ENCODE measurements at places on chromosomes 11 and 22.
A peak's percentile ranks its signal among the peaks of the same experiment; 100 is the strongest.

DNA sequence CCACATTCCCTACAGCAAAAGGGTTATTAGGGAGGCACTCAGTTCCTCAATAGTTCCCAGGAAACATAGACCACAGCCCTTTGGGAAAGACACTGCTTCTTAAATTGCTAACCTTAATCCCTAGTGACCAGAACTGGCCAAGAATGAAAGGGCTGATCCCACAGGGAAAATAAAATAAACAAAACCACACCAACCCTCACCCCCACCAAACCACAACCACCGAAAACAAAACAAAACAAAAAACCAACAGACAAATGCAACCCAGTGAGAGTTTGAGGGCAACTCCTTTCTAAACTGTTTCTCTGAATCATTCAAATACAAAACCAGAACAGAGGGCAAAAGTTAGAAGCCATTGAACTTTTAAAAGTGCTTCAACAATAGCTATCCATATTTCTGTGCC, 57.2 kb downstream of the NAV2 start:
- ATAC-seq = no peak

DNA sequence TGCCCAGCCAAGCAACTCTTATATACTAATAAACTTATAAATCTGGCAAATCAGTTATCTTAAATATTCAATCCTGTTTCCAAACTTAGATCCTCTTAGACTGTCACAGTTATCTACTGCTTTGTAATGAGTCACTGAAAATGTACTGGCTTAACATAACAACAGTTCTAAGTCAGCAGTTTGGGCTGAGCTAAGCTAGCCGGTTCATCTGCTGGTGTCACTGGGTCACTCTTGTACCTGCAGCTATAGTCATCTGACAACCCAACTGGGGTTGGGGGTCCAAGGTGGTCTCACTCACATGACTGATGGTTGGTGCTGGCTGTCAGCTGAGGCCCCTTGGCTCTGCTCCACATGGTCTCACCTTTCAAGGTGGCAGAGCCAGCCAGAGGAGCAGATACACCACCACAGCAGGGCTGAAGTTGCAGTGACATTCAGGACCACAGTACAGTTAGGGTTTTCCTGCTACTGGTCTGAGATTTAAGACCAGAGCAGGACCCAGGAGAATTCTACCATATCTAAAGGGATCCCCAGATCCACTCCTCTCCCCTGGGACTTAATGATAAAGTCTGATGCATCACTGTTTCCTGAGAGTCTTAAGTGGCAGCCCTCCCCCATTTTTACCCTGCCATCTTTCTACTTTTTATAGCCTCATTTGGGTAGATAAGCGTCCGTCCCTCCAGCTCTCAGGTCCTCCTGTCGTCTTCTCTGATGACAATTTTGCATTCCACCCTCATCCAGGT, 7.9 kb upstream of the MACROD1 start:
- no peak for ATAC-seq

GRCh38 chr22:49622241-49623105, 205.2 kb downstream of the BRD1 start:
- ATAC-seq = no peak

DNA sequence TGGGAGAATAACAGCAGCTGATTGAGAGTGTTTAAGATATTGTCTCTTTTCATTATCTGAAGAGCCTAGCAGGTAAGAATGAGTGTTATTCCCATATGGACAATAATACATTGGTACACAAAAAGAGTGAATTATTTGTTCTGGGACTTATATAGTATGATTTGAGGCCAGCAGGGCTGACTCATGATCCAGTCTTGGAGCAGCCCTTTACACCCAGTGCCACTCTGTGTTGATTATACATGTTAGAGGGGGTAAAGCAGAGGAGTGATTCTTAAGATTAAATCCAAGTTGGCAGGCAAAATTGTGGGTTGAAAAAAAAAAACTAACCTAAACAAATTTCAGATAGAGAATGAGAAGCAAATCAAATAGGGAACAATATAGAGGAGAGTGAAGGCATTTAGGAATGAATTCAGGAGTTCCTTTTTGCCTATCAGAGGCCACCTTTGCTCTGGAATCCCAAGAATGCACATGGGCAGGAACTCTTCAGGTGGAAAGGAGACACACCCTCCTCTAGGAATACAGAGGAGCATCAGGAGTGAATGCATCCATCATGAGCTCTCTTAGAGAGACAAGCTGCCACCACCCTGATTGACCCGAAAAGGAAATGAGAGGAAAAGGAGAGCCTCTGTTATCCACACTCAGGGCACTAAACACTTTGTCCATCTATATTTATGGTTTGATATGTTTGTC, 19.2 kb upstream of the MRGPRX1 start:
- ATAC-seq = no peak

DNA sequence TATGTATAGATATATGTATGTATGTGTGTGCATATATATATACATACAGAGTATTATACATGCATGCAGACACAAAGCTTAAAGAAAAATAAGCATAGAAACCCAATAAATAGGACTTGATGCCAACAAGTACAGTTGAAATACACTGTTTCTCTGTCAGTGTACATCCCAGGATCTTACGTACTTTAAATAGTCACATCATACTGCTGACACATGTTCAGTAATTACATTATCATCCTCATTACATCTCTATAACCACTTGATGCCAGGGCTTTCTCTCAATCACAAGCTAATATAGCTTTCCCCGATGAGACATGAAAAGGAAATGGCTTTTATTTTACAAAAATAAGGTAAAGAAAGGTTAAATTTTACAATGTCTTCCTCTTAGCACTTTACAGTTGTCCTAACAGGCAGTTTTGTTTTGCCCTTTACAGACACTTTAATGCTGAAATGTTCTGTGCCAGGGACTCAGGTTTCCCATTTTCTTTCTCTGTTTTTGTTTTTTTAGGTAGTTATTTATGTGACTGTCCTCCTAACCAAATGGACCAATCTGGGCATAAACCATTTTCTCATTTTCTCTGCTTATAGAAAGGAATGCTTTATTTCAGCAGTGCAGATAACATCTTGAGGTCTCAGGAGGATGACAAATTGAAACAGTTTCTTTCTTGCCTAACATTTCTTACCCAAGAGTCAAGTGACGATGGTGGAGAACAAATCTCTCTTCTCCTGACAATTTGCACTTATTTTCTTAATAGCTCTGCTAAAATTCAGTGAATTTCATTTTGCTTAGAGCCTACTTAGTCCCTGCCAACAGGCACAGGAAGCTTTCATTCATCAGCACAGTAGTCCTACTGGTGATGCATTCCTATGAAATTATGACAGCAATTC, 350.2 kb downstream of the TTC28 start:
- ATAC-seq = no peak

DNA sequence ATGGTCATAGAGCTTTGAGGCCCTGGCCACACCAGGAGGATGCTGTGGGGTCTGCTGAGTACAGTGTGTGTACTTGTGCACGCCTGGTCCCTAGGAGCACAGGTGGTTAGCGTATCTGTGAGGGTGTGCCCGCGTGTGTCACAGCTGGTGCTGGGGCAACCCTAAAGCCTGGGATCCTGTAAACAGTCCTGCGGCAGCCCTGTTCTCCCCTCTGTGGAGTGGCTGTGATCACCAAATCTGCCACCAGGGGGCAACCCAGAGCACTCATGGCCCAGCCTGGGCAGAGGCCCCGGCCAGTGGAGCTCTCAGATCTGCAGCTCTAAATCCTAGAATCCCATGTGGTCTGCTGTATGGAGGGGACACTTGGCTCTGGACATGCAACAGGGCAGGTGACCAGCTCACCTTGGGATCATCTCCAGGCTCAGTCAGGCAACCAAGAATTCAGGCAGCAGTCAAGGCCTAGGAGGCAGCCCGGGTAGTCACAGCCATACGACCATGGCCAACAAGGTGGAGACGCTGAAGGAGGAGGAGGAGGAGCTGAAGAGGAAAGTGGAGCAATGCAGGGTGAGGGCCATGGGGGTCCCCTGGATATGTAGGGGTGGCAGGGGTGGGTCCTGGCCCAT, 3.9 kb downstream of the SH3BP1 start:
- ATAC-seq = peak; percentile 81

DNA sequence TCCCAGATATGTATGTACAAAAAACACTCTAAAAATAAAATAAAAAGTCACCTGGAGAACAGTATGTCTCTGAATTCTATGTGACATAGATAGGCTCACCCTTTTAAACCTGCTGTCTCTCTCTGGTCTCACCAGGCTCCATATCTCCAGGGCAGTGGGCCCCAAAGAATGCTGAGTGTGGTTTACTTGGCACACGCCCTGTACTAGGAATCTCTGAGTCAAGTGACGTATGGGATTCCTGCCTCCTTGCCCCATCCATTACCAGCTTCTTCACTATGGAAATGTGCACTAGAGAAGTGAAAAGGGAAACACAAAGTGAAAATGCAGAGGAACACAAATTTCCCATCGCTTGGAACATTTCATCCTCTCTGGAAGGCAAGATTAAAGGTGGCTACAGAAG, 722.2 kb upstream of the TENM4 start:
- ATAC-seq = no peak

DNA sequence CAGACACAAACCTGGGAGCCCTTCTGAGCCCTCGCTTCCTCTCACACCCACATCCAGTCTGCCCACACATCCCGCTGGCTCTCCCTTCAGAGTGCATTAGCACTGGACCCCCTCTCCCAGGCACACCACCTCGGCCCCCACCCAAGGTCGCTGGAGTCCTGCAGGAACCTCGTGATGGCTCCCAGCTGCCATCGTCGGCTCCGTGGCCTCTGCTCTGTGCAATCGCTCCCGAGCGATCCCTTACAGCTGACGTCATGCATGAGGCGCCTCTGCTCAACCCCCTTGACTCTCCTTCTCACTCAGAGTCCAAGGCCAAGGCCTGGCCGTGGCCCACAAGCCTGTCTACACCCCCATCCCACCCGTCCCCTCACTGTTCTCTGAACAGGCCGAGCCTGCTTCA, 183.9 kb downstream of the EFCAB6 start:
- ATAC-seq = no peak

DNA sequence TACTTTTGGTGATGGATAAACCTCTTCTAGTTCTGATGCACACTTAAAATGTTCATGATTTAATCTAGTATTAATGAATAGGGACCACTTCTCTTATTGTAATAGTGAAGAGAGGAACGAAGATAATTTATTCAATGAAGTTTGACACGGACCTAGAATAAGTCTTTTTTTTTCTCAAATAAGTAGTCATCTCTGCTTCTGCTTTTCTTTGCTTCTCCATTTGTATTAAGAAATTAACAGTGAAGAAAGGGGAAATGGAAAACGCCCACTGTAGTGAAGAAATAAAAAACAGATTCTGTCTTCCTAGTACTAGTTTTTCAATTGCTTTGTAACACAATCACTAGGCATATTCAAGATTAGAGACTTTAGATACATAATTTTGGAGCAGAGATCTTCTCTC, 73.0 kb downstream of the CD44 start:
- ATAC-seq = peak; percentile 90

GRCh38 chr22:47810505-47811500, 1048.4 kb downstream of the TBC1D22A start:
- ATAC-seq = no peak

DNA sequence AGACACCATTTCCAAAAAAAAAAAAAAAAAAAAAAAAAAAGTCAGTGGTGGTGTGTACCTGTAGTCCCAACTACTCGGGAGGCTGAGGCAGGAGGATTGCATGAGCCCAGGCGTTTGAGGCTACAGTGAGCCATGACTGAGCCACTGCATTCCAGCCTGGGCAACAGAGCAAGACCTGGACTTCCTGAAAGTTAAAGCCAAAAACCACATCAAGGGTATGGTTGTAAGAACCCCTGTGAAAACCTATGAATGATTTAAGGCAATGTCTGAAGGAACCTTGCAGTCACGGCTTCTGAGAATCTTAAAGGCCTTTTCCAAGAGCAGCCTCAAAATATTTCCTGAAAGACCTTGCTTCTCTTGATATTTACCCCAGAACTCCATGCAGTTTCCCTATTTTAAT, 30.5 kb upstream of the MSANTD2 start:
- ATAC-seq = no peak

GRCh38 chr11:45736424-45736823, 68.5 kb upstream of the SLC35C1 start:
- ATAC-seq = no peak

GRCh38 chr11:3953327-3953726, 97.9 kb downstream of the STIM1 start:
- ATAC-seq = no peak

GRCh38 chr11:111589886-111590499, 12.3 kb upstream of the SIK2 start:
- no peak for ATAC-seq
